CD4-positive, alpha-beta T cell (primary cell): ENCODE measurements at places on chromosomes 13 and 19. TPM values are rescaled to one million over a fixed set of nuclear protein-coding genes. Genes with fewer than 3 reads are reported as not detected.

DNA sequence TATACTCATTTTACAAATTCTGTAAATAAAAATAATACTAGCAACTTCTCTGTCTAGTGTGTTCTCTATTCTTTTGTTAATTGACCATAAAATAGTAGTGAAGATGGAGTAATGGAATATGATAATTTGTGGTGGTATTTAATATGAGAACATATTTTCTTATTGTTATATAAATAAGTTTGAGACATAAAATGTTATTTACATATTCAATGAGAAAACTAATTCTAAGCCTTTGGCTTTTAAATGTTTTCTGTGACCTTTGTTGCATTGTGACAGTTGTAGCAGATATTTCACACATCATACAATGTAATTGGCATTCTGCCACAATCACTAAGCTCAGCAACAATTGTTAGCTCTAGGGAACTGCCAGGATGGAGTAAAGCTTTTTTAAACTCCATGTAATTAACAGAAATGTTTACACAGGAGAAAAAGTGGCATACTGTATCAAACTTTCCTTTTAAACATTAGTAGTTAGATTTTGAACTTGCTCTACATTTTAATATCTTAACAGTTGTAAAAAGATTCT is 562.1 kb upstream of the PCDH9 start:
- no peak for DNase-seq

- no peak for DNase-seq
These were observed 321 bp upstream of the ZNF222 start for GRCh38 chr19:44024900-44025216.

DNA sequence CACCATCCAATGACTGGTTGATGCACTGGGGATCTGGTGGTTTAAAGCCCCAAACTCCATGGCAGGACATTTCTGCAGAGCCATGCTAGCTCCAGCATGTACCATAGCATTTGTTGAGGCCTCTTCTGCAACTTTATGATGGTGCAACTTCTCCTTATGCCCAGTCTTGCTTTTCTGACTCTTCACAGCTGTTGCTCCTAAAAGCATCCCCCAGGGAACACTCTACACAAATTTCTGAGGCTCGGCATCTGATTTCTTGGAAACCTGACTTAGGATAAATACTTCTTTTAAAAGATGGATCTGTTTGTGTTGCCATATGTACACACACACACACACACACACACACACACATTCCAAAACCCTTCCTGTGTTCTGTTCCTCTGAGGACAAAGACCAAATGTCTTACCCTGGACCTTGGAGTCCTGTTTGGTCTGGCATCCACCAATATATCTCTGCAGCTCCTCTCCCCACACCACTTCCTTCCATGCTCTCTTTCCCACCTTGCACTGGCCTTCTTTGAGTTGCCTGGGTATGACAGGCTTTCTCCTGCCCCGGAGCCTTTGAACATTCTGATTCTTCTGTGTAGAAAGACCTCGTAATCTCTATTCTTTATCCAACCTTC is 388.5 kb upstream of the ZNF507 start:
- no peak for DNase-seq

- no peak for DNase-seq
These were observed at the start of gene SULT2A1 for GRCh38 chr19:47886010-47886559. TSS of gene SULT2A1 (minus strand) at chr19:47886315. CDS start at chr19:47886257, 58 bp downstream.

GRCh38 chr19:43755256-43755801 is 567 bp upstream of the SMG9 start:
- peak; percentile 67 for DNase-seq

- no peak for DNase-seq
These were observed 66.5 kb upstream of the ATP12A start for GRCh38 chr13:24613755-24614154.

- no peak for DNase-seq
These were observed 92.1 kb downstream of the ATP11A start for GRCh38 chr13:112781881-112782361.

GRCh38 chr13:39765801-39766463 is 110.5 kb downstream of the COG6 start:
- peak; percentile 16 for DNase-seq

DNA sequence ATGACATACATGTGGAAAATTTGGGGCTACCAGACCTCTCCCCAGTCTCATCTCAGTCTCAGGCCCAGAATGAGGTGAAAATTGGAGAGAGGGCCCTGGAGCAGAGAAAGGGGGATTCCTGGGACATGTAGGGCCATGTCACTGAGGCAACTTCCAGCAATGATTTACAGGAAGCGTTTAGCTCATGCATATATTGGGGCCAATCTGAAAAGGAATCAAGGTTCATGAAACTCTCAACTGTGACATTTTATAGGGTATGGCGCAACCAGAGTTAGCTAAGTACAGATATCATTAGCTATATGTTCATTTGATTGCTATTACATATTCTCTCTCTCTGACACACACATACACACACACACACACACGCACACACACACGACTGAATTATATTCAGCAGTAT is 86.3 kb downstream of the RNASEH2B start:
- DNase-seq = no peak

DNA sequence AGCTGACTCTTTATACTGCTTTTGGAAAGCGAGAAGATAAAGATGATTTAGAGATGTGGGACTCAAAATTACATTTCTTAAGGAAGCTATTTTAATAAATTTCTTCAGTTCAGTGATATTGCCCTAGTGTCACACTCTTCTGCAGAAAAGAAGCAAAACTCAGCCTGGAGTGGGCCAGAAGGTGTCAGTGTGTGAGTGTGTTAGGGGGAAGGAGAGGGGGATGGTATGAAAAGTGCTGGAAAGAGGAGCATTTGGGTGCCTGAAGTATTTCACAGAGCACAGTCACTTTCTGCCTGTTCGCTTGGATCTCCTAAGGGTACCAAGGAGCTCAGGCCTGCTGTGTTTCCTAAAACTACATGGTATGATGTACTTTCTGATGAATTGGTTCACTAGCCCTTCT is 84.5 kb upstream of the FRY start:
- no peak for DNase-seq

DNA sequence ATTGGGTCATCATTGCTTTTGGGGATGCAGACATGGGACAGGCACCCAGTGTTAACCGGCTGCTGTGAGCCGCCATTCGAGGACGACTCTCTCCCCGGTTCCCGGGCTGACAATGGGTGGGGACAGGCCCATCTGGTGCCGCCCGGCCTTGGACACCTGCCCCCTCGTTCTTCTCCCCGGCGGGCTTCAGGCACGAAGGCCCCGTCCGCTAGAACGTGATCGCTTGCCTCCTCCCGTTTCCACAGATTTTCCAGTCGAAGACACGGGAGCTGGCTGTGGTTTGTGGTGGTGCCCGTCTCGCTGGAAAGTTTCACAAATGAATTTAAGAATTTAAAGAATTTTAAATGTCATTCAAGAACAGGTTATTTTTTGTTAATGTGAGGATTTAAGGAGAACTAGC is 2.0 kb downstream of the PALM start:
- DNase-seq = no peak

DNA sequence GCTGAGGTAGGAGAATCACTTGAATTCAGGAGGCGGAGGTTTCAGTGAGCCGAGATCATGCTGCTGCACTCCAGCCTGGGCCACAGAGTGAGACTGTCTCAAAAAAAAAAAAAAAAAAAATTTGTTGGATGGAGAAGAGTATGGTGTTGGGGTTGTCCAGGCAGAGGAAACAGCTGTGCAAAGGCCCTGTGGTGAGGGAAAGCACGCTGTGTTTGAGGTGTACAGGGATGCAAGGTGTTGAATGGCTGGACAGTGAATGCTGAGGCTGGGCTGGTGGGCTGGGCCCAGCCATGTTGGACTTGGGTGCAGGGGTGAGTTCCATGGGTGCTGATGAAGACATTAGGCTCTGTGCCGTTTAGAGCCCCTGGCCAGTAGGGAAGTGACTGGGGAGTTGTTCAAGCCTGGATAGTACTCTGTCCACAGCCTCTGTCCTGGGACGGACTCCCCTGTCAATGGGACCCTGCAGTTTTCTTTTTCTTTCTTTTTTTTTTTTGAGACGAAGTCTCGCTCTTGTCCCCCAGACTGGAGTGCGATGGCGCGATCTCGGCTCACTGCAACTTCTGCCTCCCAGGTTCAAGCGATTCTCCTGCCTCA is 18.6 kb downstream of the PRR12 start:
- no peak for DNase-seq

GRCh38 chr19:54204767-54205468 is 4.3 kb downstream of the RPS9 start:
- DNase-seq = no peak

- DNase-seq = no peak
These were observed 49.3 kb upstream of the EEF1AKMT1 start for GRCh38 chr13:20823071-20823470.

GRCh38 chr13:74128156-74128767 is 5.9 kb downstream of the KLF12 start:
- no peak for DNase-seq

DNA sequence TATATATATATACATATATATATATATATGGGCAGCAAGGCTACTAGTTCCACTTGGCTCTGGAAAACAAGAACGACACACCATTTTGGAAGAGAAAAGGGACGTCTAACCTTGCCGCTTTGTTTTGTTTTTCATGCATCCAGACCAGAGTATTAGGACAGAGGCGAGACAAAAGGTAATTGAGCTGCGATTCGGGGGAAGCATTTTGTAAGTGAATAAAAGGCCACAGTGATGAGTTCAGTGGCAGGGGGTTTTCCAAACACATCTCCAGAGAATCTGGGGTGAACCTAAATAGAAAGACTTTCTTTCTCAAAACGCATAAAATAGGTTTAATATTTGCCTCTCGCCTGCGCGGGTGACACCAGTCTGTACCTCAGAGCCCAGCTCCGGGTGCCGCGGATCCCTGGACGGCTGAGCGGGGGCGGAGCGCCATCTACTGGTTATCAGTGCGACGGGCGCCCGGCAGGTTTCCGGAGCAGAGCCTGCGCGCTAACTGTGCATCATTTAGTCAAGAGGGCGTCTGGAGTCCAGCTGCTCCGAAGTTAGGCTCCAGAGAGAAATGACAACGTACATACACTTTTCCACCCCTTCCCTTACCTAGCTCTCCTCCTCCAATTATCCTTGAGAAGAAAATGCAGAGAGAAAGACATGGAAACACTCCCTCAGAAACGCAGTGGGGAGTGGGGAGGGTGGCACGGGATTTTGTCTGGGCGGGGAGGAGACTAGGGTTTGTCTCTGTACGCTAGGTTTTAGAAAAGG is 262.3 kb downstream of the TBC1D4 start:
- DNase-seq = peak; percentile 90

GRCh38 chr19:2477732-2478191 is 1.8 kb downstream of the GADD45B start:
- no peak for DNase-seq

DNA sequence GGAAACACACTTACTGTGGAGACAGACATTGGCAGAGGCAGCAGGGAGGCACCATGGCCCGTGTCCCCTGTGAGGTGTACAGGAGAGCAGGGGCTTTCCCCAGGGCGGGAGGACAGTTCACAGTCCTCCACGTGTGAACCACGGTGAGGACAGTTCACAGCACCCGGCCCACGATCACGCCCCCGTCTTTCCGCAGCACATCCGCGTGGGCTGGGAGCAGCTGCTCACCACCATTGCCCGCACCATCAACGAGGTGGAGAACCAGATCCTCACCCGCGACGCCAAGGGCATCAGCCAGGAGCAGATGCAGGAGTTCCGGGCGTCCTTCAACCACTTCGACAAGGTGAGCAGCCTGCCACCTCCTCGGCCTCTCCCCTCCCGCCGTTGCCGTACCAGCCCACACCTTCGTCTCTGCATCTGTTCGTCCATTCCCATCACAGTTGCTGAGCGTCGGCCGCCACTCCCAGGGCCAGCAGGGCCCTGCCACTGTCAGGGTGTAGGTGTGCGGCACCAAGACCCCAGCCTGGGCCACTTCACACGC is 17.4 kb downstream of the CAPN12 start:
- DNase-seq = no peak

GRCh38 chr19:35295792-35296462 is 4.0 kb downstream of the MAG start:
- DNase-seq = peak; percentile 33

DNA sequence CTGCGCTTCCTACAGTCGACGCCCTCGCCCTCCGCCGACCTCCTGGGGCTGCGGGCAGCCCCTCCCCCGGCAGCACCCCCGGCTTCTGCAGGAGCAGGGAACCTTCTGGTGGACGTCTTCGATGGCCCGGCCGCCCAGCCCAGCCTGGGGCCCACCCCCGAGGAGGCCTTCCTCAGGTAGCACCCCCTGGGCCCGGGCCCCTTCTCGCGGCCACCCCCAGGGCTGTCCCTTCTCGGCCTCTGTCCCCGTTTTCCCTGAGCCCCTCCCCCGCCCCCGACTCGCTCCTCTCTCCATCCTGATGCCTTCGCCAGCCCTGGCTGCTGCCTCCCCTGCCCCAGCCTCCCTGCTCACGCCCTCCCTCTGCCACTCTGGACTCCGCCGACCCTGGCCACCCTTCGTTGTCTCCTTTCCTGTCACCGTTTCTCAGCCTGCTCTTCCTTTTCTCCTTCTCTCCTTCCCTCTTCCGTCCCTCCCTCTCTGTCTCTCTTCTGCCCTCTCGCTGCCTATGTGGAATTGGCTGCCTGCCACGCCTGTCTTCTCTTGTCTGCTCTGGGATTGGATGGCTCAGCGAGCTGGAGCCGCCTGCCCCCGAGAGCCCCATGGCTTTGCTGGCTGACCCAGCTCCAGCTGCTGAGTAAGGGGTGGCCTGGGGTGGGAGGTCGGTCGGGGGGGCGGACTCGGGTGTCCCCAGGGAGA is 11.0 kb downstream of the FUZ start:
- no peak for DNase-seq

- DNase-seq = no peak
These were observed 127.6 kb downstream of the COG6 start for GRCh38 chr13:39783051-39783450.

- no peak for DNase-seq
These were observed 90.2 kb downstream of the KCTD12 start for GRCh38 chr13:76795701-76796695.

- no peak for DNase-seq
These were observed 393.3 kb downstream of the IRS2 start for GRCh38 chr13:109393045-109393444.

GRCh38 chr13:29185926-29186325 is 365.8 kb downstream of the MTUS2 start:
- DNase-seq = no peak

SIGLEC12 gene
- total RNA-seq = not detected

MEIOSIN gene
- total RNA-seq = not detected

TPTE2 gene
- 0.14 TPM for total RNA-seq

RPL36 gene
- 1,509 TPM for total RNA-seq

IGFL1 gene
- total RNA-seq = not detected

ZNF556 gene
- not detected for total RNA-seq

INAFM1 gene
- 16.9 TPM for total RNA-seq

COX6B1 gene
- total RNA-seq = 136 TPM

MBD3L5 gene
- not detected for total RNA-seq

CYP2F1 gene
- 0.96 TPM for total RNA-seq

NFILZ gene
- total RNA-seq = not detected

CDX2 gene
- total RNA-seq = not detected
